Muscle of arm (tissue), 14 donors: ENCODE measurements at places on chromosomes 6 and 20.

- no peak for DNase-seq
Measured at GRCh38 chr6:167130712-167131684, 8.1 kb downstream of the CCR6 start.

- DNase-seq = no peak
Measured at GRCh38 chr6:155889410-155889809, 433.8 kb upstream of the NOX3 start.

DNA sequence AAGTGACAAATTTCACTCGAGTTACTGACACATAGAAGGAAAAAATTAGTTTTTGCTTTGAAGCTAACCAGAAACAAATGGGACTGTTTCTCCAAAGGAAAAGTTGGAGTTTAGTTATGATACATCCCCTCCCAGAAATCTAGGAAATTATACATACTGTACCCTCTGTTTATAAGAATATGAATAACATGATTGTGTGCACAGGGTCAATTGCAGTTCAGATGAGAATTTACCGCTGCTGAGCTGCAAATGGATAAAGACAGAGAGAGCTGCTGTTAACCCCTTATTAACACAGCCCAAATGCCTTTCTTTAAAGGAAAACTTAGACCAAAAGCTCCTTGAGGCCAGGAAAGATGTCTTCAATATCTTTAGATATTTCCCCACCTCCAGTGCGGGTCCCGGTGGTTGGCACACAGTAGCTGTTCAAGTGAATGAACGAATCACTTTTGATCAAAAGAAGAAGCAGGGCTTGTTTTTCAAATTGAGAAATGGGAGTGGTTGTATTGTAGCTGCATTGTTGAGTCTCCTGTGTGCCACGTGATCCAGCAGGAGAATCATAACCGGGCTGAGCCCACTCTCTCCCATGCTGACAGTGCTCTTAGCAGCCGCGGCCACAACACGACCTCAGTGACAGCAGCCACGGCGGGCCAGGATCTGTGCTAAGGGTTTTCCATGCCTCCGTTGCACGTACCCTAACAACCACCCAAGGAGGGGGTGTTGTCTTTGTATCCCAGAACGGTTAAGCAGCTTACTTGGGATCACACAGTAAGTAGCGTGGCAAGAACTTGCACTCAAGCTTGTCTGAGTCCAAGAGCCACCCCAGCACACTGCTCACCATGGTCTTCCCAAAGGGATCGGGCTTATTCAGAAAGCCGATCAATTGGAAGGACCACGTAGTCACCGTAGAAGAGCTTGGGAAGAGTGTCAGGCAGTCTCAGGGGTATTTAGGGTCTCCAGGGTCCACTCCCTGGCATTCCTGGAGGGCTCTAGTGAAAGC lies 53.5 kb upstream of the BMP6 start:
- no peak for DNase-seq

GRCh38 chr6:130918171-130918570 lies 91.0 kb downstream of the SMLR1 start:
- no peak for DNase-seq

- DNase-seq = no peak
Measured at GRCh38 chr6:41455818-41456217, 90.4 kb upstream of the FOXP4 start.

DNA sequence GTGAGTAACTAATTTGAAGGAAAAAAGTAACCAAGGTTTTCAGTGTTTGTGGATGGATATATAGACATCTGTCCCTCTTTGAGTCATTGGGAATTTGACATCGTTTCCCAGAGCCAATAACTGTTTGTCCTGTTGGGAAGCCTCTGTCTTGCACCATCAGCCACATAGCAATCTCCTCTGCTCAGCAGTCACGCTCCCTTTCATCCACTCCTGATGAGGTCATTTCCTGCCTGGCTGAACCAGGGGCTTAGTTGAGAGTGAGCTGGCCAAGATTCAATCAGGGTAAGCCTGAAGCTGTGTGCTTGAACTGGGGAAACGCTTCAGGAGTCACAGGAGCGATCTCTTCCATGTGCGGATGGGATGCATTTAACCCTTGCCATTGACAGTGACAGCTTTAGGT lies 121.5 kb upstream of the FOXQ1 start:
- DNase-seq = no peak

- no peak for DNase-seq
Measured at GRCh38 chr20:25486377-25486776, 78.9 kb downstream of the GINS1 start.

GRCh38 chr6:31271641-31272357 lies at the start of gene HLA-C:
HLA-C (minus strand) TSS chr6:31272092; CDS start chr6:31272071, 21 bp downstream.
- DNase-seq = peak; percentile 87

DNA sequence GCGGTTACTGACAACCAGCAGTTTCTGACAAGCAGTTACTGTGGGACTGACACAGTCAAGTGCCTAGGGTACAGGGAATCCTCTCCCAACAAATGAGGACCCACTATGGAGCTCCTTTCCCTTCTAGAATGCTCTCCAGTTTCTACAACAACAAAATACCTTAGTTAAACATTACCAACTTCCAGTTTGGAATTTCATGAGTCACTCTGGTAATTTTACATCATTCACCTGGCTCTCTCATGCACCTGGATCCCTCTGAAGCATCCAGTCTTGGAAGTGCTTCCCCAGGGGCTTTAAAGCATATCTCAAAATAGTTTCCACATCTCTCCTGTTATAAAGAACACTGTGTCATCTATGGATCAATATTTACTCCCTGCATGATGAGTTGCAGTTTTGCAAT lies 286.7 kb upstream of the SPTLC3 start:
- no peak for DNase-seq

DNA sequence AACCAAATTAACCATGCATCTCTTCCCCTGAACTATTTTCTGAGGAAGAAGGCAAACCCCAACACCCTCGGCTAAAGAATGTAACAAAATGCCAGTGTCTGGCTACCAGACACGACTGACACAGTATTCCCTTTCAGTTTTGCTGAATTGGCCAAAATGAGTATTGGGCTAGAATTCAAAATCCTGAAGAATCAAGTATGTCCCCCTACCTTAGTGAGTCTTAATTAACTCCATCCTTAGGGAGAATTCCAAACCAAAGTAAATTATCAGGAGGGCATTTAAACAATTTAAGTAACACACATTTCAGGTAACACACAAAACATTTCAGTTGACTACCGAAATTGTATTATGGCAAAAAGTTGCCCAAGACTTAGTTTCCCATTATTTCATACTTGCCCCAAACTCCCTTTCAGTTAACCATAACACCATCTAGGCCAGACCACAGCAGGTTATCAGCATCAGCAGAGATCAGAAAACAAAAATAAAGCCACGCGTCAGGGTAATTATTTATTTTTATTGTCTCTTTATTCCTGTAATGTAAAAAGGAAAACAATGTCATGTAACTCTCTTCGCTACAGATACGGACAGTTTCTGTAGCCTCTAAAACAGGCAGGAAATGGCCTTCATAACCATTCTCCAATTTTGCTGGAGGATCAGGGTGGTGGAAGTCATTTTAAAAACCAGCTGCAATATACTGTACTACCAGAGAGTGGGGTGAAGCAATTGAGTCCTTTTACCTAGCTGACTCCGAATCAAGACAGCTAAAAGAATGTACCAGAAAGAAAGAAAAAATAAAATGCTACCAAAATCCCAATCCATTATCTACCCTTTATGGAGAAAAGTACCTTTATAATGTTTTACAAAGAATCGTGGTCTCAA lies 1.9 kb downstream of the SNX5 start:
- DNase-seq = no peak

DNA sequence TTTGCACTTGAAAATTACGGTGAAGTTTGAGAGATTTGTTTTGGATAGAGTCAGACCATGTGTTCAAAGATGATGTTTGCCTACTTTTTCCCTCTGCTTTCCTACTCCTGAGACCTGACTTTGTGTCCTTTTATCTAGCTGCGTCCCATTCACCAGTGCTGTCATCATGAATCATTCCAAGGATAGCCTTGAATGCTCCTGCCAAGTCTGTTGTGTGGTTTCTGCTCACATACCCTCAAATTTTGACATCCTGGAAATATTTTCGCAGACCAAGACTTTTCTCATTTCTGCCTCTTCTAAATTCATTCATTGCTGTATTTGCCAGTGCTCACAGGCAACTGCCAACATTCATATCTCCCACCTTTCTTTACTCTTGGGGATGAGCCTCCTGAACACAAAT lies 175.9 kb upstream of the SCGN start:
- no peak for DNase-seq

DNA sequence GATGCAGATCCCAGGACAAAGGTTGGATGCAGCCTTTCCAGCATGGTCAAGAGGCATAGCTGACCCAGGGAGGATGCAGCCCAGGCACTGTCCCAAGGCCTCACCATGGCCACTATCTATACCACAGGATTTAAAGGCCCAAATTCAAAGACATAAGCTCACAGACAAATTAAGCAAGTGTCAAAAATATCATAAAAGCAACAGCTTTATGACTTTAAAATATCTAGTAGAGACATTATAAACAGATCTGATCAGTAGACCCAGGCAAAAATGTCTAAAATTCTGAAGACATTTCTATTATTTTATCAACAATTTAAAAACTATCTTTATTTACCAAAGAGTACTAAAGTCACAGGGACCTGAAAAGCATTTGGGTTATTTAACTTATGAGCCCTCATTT lies 373.5 kb downstream of the CDC5L start:
- no peak for DNase-seq

DNA sequence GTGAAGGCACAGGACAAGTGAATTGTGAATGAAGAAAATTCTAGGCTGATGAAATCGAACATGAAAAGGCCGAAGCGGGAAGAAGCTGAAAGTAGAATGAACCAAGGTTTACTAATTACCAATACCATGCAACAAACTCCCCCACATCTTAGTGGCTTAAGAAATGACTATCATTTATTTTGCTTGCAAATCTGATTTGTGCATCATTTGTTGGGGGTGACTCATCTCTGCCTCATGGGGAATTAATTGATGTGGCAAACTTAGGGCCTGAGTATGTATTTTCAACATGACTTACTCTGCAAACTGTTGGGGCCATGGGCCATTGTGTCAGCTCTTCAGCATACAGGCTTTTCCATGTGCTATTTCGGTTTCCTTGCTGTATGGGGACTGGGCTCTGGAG lies 26.8 kb downstream of the PPP1R14C start:
- no peak for DNase-seq

DNA sequence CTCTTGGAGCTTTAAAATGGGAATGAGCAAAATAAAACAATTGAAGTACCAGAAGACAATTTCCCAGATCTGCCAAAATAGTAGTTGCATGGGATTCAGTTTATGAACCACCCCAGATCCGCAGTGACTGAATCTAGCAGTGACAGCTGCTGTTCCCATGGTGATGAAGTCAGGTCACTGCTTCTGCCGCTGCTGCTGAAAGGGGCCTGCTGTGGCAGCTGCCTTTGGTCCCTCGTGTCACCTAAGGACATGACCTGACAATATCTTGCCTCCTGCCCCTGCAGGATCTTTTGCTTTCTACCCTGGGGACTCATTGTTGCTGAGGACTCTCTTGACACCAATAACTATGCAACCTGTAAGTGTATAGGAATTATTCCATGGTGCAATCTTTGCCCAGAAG lies 34.3 kb upstream of the OGFRL1 start:
- no peak for DNase-seq

GRCh38 chr6:165694296-165694695 lies 31.3 kb upstream of the PDE10A start:
- no peak for DNase-seq

DNA sequence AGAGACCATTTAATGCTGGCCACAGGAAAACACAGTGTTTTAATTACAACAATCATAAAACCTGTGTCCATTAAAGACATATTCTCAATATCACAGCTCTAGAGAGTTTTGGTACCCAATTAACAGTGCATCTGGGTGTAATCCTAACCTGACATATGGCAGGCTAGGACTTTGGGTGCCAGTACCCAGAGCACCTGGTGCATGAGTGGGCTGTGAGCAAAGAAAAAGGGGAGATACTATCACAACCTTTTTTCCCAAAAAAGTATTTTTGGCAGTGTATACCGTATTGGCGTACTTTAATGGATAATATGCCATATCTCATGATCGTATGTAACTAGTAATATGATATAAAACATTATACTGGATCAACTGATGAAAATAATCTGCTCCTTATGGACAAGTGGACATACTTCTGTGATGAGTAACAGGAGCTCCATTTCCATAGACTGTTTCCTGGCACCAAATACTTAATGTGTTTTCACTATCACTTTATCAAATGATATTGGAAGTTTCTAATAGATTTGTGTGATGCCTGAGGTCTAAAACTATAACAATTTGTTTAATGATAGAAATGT lies 91.7 kb downstream of the COL19A1 start:
- DNase-seq = no peak

DNA sequence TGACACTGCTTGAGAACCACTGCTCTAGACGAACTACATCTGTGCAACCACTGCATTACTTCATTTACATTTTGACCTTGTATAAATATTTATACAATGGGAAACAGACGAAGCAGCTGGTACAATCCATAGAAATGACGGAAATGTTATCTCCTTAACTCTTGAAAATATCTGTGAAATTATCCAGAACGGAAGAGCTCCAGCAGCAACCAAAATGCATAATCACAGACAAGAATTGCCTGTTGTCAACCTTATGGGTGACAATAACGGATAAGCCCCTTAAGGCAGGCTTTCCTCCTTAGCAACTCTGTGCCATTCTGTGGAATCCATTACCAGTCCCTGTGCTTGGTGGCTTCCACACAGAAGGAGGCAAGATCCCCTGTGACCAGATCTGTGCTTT lies 115.4 kb downstream of the DTNBP1 start:
- no peak for DNase-seq

DNA sequence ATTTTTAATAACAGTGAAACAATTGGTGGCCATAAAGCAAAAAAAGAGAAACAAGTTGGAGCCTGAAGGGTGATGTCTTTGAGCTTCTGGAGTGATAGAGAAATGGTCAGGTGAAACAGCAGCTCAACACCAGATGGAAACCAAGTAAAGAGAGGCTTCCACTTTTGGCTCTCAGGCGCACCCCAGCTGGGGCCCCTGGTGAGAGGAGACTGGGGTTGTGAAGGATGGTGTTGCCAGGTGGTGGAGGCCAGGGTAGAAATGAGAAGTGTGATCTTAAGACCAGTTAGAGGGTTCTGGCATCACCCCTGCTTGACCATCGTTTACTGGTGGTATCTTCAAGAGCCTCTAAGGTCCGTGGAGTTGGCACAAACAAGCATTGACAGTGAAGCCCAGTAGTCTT lies 126.0 kb upstream of the AKIRIN2 start:
- DNase-seq = no peak

- DNase-seq = no peak
Measured at GRCh38 chr20:26169506-26169905, 472.9 kb upstream of the ZNF337 start.

DNA sequence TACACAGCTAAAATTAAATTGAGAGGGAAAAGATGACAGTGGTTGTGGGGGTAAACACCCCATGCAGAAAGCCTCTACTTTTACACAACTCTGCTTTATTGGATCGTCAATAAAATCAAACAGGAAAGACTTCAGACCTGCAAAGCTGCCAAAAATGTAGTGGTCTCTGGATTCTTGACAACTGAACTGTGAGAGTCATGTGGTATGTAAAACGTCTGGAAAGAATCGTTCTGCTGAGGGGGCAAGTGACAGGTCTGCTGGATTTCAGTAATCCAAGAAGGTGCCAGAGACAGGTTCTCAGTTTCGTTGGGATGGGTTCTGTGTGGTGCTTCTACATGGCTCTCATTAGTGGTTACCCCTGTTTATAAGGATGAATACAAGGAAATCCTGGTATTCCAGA lies 63.3 kb downstream of the TSPYL4 start:
- DNase-seq = no peak
